Tongue (tissue), 3 donors: ENCODE measurements at places on chromosomes 1 and 21.

DNA sequence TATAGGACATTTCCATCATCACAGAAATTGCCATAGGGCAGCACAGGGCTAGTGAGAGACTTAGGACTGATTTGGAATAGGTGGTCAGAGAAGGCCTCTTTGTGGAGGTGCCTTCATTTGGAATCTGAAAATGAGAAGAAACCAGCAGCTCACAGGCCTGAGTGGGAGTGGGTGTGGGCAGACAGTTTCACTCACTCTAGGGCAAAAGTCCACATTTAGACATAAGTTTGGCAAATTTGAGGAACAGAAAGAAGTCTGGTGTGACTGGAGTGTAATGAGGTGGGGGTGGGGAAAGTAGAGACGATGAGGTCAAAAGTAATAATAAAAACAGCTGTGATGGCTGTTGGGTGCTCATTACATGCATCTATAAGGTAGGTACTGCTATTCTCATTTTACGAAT, 22.4 kb upstream of the BCAR3 start:
- DNase-seq, result no peak

- no peak for DNase-seq
These were observed 85.6 kb downstream of the MAN1C1 start for GRCh38 chr1:25702101-25702775.

- no peak for DNase-seq
These were observed 463.3 kb upstream of the BRINP3 start for GRCh38 chr1:190940951-190941350.

GRCh38 chr1:73821520-73821919, 376.5 kb downstream of the LRRIQ3 start:
- no peak for DNase-seq

GRCh38 chr1:38291906-38292521, 245.4 kb upstream of the POU3F1 start:
- DNase-seq, result no peak

GRCh38 chr1:98452162-98452561, 209.4 kb upstream of the SNX7 start:
- DNase-seq, result peak; percentile 25

DNA sequence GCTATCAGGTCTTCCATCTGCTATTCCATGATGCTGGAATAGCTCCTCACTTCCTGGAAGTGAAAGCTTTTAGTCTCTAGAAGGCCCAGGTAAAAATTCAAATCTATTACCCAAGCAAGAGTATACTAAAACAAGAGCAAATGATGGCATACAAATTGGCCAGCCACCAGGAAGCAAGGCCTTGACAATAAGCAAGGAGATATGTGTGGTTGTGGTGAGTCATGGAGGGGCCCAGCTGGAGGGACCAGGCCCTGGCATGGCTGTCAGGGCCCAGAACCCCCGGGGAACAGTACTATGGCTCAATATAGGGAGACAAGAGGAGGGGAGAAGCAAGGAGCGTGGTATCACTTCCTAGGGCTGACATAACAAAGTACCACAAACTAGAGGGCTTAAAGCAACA, 358.7 kb downstream of the RRAGC start:
- no peak for DNase-seq

GRCh38 chr1:190170321-190170720, 307.3 kb downstream of the BRINP3 start:
- DNase-seq, result no peak
